ENCODE measurements at places on chromosomes 12 and 14. TPM values are rescaled to one million over a fixed set of nuclear protein-coding genes. Genes with fewer than 3 reads are reported as not detected.

DNA sequence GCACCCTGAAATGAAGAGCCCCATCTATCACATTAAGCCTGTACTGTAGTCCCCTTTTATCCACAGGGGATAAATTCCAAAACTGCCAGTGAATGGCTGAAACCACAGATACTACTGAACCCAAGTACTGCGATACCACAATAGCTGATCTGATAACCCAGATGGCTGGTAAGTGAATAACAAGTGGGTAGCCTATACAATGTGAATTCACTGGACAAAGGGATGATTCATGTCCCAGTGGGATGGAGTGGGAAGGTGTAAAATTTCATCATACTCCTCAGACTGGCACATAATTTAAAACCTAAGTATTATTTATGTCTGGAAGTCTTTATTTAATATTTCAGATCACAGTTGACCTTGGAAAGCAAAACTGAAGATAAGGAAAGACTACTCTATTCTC is 201.3 kb downstream of the GPHN start:
- H3K27ac ChIP-seq, result no peak overlapping the region
- no peak overlapping the region for H3K4me3 ChIP-seq
- H3K4me1 ChIP-seq, result no peaks in the 10 kb centered on the region

The TSPAN19 gene
- 2.9 TPM for total RNA-seq

GRCh38 chr12:9149372-9149771 is 33.7 kb upstream of the A2M start:
- peaks cover 8% of the 10 kb centered on the region for H3K36me3 ChIP-seq
- peaks cover 3% of the 10 kb centered on the region for H3K27me3 ChIP-seq
- peak overlapping the region; percentile 23 for H3K27ac ChIP-seq
- no peak for DNase-seq
- H3K4me1 ChIP-seq, result no peaks in the 10 kb centered on the region

DNA sequence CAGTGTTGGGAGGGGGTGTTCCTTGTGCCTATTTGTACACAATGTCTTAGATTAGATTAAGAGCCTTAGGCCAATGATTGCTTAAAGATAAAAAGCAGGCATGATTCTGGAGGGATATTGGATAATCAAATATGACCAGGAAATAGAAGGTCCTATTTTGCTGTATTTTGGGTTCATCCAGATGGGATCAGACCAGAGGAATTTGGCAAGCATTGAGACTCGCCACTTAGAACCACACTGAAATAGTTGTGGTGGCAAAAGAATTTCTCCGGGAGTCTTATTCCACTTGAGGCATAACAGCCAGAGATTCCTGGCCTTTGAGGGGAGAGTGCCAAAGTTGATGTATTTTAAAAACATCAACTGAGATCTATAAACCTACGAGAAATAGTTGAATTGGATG is 327.2 kb downstream of the RAD51B start:
- peaks cover 8% of the 10 kb centered on the region for H3K36me3 ChIP-seq
- H3K4me1 ChIP-seq, result peaks cover 4% of the 10 kb centered on the region

DNA sequence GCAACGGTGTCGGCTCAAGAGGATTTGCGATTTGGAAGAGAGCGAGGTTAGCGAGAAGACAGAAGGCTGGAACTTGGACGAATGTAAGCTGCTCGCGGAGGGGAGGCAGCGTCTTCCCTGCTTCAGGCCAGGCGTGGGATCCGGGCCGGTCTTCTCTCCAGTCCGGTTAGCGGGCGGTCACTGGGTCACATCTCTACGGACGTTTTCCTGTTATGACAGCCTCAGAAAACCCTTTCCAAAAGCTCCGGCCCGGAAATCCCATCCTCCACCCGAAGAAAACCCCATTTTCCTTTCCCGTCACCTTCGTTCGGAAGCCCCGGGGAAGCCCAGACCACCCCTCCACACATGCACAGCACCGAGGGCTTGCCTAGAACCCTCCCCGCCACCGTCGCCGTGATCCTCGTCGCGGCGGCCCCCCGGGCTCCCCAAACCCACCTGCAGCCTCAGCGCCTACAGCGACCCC is 268 bp downstream of the NDUFB1 start:
- no peaks in the 10 kb centered on the region for H3K36me3 ChIP-seq
- peak overlapping the region; percentile 100 for H3K27ac ChIP-seq
- peaks cover 8% of the 10 kb centered on the region for H3K27me3 ChIP-seq
- H3K4me1 ChIP-seq, result peaks cover 5% of the 10 kb centered on the region

The XRCC3 gene
- total RNA-seq, result 4.5 TPM

The LHX5 gene
- total RNA-seq, result 3.1 TPM

DNA sequence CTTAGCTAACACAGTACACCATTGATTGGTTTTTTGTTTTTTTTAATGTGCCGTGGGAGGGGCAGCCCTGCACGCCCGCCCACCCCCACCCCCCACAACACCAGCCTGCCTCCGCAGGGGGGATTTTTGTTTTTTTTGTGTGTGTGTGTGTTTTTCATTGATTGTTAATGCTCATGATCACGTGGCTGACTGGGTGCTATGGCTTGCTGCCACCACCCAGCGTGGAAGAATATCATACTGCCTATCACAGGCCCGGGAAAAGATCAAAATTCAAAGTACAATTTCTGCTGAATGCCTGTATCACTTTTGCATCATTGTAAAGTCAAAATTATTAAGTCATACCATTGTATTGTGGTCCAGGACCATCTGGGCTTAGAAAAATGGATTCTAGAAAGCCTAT is 8.3 kb downstream of the RESF1 start:
- no peak overlapping the region for H3K27ac ChIP-seq
- DNase-seq, result no peak
- H3K27me3 ChIP-seq, result no peaks in the 10 kb centered on the region
- peaks cover 18% of the 10 kb centered on the region for H3K36me3 ChIP-seq
- H3K4me3 ChIP-seq, result no peak overlapping the region

DNA sequence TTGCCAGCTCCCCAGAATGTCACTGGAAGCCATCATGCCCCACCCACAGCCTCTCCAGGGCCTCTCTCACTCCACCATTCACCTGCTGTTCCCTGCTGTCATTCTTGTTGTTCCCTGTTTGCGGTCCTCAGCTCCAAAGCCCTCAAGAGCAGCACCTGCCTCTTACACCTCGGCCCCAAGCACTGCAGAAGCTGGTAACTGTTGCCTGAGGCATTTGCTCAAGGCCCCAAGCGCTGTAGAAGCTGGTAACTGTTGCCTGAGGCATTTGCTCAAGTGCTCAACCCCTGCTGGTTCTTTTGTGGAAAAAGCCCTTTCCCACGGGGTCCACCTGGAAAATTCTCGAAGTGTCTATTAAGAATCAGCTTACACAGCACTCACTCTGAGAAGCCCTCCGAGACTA is 78.0 kb downstream of the ARL6IP4 start:
- H3K4me1 ChIP-seq, result peaks cover 52% of the 10 kb centered on the region
- peak overlapping the region; percentile 77 for H3K4me3 ChIP-seq
- H3K27ac ChIP-seq, result peak overlapping the region; percentile 91
- H3K36me3 ChIP-seq, result peaks cover 4% of the 10 kb centered on the region

The ANAPC5 gene
- 86.0 TPM for total RNA-seq

The TSHR gene
- 0.74 TPM for total RNA-seq

The DDX55 gene
- 25.2 TPM for total RNA-seq

- peak overlapping the region; percentile 77 for H3K27ac ChIP-seq
- no peaks in the 10 kb centered on the region for H3K27me3 ChIP-seq
- no peaks in the 10 kb centered on the region for H3K36me3 ChIP-seq
- DNase-seq, result no peak
These were observed 1.5 kb downstream of the FRMD6 start for GRCh38 chr14:51653079-51653774.

GRCh38 chr12:69405566-69405865 is 46.0 kb downstream of the YEATS4 start:
- no peaks in the 10 kb centered on the region for H3K36me3 ChIP-seq
- no peak overlapping the region for H3K27ac ChIP-seq
- no peaks in the 10 kb centered on the region for H3K27me3 ChIP-seq
- no peaks in the 10 kb centered on the region for H3K4me1 ChIP-seq

The WNT5B gene
- total RNA-seq, result 16.3 TPM

The CRADD gene
- total RNA-seq, result 18.8 TPM

- no peaks in the 10 kb centered on the region for H3K36me3 ChIP-seq
- H3K27ac ChIP-seq, result peak overlapping the region; percentile 60
- no peak overlapping the region for H3K4me3 ChIP-seq
- no peak for DNase-seq
- H3K4me1 ChIP-seq, result peaks cover 70% of the 10 kb centered on the region
These were observed 84.0 kb downstream of the PRMT8 start for GRCh38 chr12:3574986-3575385.

The RNASE2 gene
- total RNA-seq, result not detected

GRCh38 chr12:29309320-29309902 is 71.6 kb downstream of the ERGIC2 start:
- H3K27ac ChIP-seq, result no peak overlapping the region
- H3K36me3 ChIP-seq, result no peaks in the 10 kb centered on the region
- H3K4me3 ChIP-seq, result no peak overlapping the region
- no peak for DNase-seq
- H3K4me1 ChIP-seq, result no peaks in the 10 kb centered on the region
- H3K27me3 ChIP-seq, result no peaks in the 10 kb centered on the region

DNA sequence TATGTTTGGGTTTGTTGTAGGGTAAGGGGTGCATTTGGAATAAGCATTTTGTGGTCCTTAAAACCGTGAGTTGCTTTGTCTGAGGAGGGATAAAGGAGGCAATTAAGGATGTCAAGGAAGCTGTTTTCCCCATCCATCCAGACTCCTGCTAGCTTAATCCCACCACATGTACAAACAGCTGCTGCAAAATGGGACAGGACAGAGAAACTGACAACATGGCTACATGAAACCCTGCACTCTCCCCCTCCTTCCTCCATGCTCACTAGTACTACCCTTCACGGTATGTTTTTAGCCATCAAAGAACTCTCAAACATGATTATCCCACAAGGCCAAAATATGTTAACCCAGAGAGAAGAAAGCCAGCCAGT is 20.6 kb downstream of the ST8SIA1 start:
- H3K27ac ChIP-seq, result no peak overlapping the region
- H3K36me3 ChIP-seq, result no peaks in the 10 kb centered on the region

The FMNL3 gene
- total RNA-seq, result 13.7 TPM

The NINJ2 gene
- total RNA-seq, result 0.76 TPM

The LRFN5 gene
- 7.3 TPM for total RNA-seq

DNA sequence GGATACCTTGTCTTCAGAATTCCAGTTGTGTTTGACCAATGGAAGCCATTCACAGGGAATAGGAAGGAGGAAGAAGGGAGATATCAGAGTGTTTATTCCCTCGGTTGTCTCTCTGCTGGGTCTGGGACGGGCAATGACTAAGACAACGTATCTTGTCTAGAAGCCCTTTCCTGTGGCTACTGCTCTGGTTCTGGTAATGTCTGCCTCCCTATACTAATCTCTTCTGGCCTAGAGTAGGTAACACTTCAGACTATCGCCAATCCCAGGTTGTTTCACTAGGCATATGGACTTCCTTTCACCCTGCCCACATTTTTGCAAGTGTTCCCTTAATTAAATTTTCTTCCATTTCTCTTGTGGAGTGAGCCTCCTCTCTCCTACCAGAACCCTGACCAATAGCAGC is 687.7 kb upstream of the TBX3 start:
- no peak overlapping the region for H3K27ac ChIP-seq
- peaks cover 7% of the 10 kb centered on the region for H3K4me1 ChIP-seq
- no peak overlapping the region for H3K4me3 ChIP-seq
- H3K27me3 ChIP-seq, result peaks cover 5% of the 10 kb centered on the region
- DNase-seq, result no peak
- no peaks in the 10 kb centered on the region for H3K36me3 ChIP-seq

DNA sequence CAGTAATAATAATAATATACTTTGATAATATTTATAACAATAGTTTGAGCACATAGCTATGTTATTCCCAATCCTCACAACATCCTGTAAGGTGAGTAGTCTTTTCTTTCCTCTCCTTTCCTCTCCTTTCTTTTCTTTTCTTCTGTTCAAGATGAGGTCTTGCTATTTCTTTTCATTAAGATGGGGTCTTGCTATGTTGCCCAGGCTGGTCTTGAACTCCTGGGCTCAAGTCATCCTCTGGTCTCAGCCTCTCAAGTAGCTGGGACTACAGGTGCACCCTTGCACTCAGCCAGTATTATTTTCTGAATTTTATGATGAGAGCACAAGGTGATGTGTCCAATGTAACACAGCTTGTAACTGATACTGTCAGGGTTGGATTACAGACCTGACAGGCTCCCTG is 134.6 kb downstream of the OTOGL start:
- no peaks in the 10 kb centered on the region for H3K36me3 ChIP-seq
- peaks cover 6% of the 10 kb centered on the region for H3K4me1 ChIP-seq
- H3K27ac ChIP-seq, result no peak overlapping the region
- H3K27me3 ChIP-seq, result no peaks in the 10 kb centered on the region

The TMEM121 gene
- total RNA-seq, result 2.7 TPM

DNA sequence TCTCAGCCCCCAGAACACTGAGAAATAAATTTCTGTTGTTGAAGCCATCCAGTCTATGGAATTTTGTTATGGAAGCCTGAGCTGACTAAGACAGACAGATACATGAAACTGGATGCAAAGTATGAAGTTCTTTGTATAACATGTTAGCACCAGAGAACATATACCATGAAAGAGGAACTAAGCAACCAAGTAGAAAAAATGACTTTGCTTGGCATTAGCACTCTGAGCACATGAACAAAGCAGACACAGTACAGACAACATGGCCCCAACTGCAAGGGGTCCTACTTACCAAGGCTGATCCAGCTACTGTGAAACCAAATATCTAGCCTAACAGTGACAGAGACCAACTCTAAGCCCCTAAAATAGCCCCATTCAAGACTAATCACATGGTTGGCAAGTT is 13.8 kb downstream of the EXOC5 start:
- H3K27ac ChIP-seq, result no peak overlapping the region
- H3K4me1 ChIP-seq, result peaks cover 13% of the 10 kb centered on the region
- DNase-seq, result no peak
- no peaks in the 10 kb centered on the region for H3K36me3 ChIP-seq
- no peak overlapping the region for H3K4me3 ChIP-seq

All from glutamatergic neuron (in vitro differentiated cells).